ENCODE measurements at places on chromosomes 13 and 19. TPM values are rescaled to one million over a fixed set of nuclear protein-coding genes. Genes with fewer than 3 reads are reported as not detected.

DNA sequence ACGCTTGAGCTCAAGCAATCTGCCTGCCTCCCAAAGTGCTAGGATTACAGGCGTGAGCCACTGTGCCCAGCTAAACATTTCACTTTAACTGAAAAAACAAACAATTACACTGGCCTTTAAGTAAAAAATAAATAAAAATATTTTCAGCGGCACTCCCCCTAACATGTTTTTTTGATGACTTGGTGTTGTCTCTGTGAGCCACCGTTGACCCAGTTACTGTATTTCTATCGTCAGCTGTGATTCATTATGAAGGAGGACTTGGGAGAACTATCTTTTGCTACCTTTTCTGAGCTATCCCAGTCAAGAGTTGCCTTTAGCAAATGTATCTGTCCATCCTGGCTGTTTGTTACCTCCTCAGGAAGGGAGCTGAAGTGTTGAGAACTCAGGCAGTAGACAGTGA is 18.5 kb upstream of the C19orf33 start:
- no peak for DNase-seq

GRCh38 chr13:45792827-45793303 is 58.7 kb downstream of the SIAH3 start:
- no peak for DNase-seq

DNA sequence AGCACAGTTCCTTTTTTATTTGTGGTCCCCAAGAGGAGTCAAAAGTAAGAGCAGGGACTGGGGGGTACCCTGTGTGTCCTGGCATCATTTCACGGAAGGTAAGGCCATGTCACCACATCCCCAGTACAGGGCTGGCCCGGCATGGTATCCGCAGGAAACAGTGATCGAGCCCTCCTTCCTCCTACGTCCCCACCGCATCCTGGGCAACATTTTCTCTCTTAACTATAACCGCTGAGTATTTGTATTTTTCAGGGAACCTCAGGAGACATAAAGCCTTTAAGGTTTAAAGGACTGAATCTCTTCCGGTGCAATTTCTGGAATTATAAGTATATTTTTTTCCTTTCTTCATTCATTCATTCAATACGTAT is 13.6 kb upstream of the LATS2 start:
- no peak for DNase-seq

GRCh38 chr19:28332351-28332750 is 880.6 kb downstream of the UQCRFS1 start:
- no peak for DNase-seq

DNA sequence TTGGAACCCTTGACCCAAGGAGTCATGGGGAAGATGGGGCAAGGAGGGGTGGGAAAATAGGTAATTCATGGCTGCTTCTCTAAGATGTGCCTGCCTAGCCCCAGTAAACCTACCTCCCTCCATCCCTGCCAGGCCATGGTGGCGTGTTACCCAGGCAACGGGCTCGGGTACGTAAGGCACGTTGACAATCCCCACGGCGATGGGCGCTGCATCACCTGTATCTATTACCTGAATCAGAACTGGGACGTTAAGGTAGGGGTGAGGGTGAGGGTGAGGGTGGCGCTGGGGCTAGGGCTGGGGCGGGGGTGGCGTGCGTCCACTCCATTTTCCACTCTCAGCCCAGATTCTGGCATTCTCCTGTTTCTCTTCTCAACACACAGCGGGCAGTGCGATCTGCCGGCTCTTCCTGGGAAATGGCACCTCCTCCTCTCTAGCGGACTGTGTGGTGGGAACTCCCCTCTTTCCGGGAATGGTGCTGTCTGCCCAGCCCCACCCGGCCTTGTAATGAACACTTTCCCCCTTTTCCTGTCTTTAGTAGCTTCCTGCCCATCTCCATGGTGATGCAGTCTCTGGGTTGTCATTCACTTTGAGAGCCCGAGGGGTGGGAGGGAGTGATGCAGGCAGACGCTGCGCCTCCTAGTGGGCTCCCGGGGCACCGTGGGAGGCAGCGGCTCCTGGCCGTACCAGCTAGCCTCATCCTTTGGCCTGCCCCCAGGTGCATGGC is 7.6 kb downstream of the EGLN2 start:
- peak; percentile 88 for DNase-seq

GRCh38 chr13:38669234-38669964 is 17.5 kb upstream of the FREM2 start:
- DNase-seq, result no peak

- DNase-seq, result no peak
Measured at GRCh38 chr19:8097681-8098567, 45.4 kb downstream of the CCL25 start.

DNA sequence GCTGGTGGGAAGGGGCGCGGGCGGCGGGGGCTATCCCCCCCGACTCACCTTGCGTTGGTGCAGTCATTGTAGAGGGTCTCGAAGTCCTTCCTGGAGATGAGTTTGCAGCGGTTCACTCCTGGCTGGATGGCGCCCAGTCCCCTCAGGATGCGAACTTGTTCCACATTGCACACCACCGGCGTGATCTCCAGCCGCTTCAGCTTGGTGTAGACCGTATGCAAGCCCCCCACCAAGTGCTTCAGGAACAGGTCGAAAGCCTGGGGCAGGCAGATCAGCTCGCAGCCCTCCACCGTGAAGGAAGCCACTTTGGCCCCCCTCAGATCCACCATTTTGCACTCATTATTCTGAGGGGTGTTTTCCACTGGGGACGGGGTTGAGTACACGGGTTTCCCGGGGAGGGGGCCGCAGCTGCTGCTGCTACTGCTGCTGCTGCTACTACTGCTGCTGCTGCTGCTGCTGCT is 1.1 kb downstream of the DACH1 start:
- peak; percentile 67 for DNase-seq

GRCh38 chr13:71799324-71799723 is 67.7 kb downstream of the DACH1 start:
- DNase-seq, result no peak

GRCh38 chr19:45780146-45780447 is 2.2 kb downstream of the DMPK start:
- no peak for DNase-seq

- DNase-seq, result no peak
Measured at GRCh38 chr13:47121092-47121763, 224.4 kb upstream of the HTR2A start.

- no peak for DNase-seq
Measured at GRCh38 chr19:6278051-6278450, 1.7 kb downstream of the MLLT1 start.

DNA sequence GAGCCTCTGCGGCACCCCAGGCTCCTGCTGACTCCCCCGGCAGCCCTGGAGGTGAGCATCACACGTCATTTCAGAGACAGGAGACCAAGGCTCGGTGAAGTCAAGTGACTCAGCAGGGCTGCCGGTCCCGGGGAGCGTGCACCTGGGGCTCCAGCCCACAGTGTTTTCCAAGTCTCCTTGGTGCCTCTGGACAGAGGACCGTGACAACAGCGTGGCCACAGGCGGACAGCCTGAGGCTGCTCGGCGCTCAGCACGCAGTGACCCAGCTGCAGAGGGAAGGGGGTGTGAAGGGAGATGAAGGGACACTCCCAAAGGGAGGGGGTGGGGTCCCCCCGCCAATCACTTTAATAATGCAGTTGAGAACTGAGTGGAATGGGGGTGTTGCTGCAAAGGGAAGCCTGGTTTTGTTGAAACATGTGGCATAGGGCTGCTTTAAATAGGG is 17.5 kb upstream of the ASPDH start:
- DNase-seq, result no peak

GRCh38 chr13:36163809-36164308 is 32.7 kb upstream of the DCLK1 start:
- peak; percentile 83 for DNase-seq

DNA sequence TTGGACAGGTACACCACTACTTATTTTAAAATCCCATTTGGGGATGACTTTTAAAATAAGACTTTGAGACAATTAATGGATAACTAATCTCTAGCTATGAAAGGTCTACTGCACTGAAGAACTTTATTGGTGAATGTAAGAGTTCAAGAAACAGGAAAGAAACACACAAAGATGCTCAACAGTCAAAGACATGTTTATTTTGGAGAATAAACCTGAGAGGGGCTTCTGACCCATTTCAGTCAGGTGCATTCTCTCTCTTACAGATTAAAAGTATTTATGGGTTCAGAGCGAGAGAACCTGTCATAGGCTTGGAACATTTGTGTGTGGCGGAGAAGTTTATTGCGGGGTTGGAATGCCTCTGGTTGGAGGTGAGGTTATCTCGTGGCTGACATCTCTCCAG is 94.3 kb upstream of the USP29 start:
- no peak for DNase-seq

DNA sequence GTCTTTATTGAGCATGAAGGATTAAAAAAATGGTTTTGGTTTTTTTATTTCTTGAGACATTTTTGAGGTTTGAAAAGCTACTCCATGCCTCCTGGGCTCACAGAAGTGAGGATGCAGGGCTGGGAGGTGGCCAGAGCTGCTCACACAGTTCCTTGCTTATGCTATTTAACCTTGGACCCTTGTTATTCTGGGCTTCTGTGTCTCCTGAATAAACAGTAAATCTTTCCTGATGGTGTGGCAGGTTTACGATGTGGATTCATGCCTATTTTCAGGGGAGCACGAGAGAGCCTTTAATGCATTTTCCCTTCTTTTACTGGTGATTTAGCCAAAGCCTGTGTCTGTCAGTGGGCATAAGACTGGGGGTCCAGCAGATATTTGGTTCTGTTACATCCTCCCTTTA is 34.3 kb upstream of the PCDH8 start:
- no peak for DNase-seq

DNA sequence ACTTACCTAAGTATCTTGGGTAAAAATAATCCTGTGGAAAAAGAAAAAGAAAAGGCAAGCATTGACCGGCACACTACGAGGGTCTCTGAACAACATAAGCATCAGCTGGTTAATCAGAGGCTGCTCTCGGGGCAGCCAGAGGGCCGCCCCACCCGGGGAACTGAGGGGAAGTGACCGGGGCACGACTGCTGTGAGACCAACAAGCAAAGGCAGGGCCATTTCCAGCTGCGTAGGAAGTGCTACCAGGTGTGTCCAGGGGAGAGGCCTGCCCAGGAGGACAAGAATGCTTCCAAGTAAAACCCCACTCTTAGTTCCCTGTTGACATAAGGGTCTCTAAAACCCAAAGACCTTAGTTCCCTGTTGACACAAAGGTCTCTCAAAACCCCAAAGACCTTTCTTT is 15.9 kb downstream of the GAS6 start:
- DNase-seq, result no peak

GRCh38 chr13:106609116-106609515 is 41.2 kb upstream of the ARGLU1 start:
- DNase-seq, result no peak

DNA sequence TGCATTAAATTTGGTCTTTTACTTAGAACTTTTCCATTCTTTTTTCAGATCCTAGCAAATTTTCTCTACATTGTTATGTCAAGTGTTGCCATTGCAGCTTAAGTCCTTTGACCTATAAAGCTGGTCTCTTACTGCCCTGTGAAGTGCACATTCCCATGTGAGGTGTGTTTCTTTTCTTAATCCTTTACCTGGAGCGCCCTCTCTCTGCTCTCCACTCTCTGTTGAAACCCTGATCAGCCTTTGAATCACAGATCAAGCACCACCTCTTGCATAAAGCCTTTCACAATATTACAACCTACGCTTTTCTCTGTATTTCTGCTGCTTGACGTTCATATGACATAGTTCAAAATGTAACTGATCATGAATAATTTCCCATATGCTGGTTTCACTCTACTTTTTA is 84.8 kb downstream of the PCDH17 start:
- DNase-seq, result no peak

GRCh38 chr13:110409581-110409992 is 102.5 kb downstream of the COL4A2 start:
- DNase-seq, result no peak

DNA sequence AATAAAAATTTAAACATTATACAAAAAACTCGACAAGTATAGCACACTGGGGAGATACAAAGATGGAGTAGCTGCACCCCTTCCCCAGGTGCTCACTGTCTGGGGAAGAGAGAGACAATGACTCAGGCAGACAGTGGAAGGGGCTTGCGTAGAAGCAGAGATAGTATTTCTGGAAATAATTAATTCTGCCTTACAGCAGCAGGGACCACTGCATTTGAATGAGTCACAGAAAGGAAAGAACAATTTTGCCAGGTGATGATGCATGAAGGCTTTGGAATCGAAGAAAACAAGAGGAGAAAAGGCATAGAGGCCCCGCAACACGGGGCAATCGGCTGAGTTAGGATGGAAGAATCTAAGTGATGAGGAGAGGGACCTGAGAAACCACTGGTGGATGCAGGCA is 447.4 kb downstream of the EFNB2 start:
- no peak for DNase-seq

DNA sequence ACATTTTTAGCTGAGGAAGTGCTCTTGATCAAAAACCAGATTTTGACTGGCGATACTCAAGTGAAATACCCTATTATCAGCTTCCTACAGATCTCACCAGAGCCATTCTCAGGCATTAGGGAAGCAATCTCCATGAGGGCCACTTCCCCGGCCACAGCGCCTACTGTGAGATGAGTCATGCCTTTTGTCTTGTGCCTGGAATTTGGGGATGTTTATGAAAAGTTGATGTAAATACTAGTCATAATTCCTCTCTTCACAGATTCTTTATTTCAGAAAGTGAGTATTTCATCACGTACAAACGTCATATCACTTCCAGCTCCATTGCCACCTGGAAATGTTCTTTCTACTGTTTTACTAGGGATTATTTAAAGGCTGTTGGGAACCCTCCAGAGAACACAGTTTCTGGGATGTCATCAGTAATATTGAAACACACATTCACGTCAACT is 25.3 kb upstream of the SLC46A3 start:
- no peak for DNase-seq

GRCh38 chr13:25062479-25062878 is 33.5 kb upstream of the PABPC3 start:
- DNase-seq, result no peak

GRCh38 chr13:102097708-102098107 is 304.1 kb downstream of the FGF14 start:
- DNase-seq, result no peak

GRCh38 chr13:49638030-49638743 is 9.9 kb downstream of the ARL11 start:
- DNase-seq, result no peak

GRCh38 chr13:105333416-105333815 is 1202.0 kb downstream of the EFNB2 start:
- DNase-seq, result no peak

IRGC gene
- total RNA-seq, result not detected

MBNL2 gene
- 69.1 TPM for total RNA-seq

AKAP11 gene
- total RNA-seq, result 19.3 TPM

NDUFA3 gene
- total RNA-seq, result 561 TPM

JAK3 gene
- total RNA-seq, result 1.9 TPM

FBL gene
- 64.8 TPM for total RNA-seq

HIF3A gene
- 73.8 TPM for total RNA-seq

ZNF681 gene
- total RNA-seq, result 0.22 TPM

FAAP24 gene
- 0.46 TPM for total RNA-seq

TTYH1 gene
- total RNA-seq, result 2.8 TPM

CGB5 gene
- not detected for total RNA-seq

ZNF345 gene
- 3.1 TPM for total RNA-seq

B3GLCT gene
- total RNA-seq, result 15.4 TPM

PIK3R2 gene
- total RNA-seq, result 21.7 TPM
